ENCODE measurements at places on chromosomes 12 and 14.

GRCh38 chr12:27794818-27795584 lies 15.0 kb upstream of the MANSC4 start:
- no peak for DNase-seq

- no peak for DNase-seq
These were observed 123.5 kb upstream of the NOS1 start for GRCh38 chr12:117484901-117485300.

DNA sequence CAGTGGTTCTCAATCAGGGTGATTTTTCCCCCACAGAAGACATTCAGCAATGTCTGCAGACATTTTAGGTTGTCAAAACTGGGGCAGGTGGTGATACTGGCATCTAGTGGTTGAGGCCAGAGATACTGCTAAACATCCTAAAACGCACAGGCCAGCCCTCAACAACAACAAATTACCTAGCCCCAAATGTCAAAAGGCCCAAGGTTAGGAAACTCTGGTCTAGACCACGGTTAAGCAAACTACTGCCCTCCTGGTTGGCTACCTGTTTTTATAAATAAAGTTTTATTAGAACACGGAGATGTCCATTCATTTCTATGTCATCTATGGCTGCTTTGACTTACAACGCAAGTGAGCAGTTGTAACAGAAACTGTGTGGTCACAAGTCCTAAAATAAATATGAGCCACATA lies 186.7 kb downstream of the EFCAB11 start:
- peak; percentile 67 for DNase-seq

- no peak for DNase-seq
These were observed 7.9 kb upstream of the GNG2 start for GRCh38 chr14:51852541-51852940.

DNA sequence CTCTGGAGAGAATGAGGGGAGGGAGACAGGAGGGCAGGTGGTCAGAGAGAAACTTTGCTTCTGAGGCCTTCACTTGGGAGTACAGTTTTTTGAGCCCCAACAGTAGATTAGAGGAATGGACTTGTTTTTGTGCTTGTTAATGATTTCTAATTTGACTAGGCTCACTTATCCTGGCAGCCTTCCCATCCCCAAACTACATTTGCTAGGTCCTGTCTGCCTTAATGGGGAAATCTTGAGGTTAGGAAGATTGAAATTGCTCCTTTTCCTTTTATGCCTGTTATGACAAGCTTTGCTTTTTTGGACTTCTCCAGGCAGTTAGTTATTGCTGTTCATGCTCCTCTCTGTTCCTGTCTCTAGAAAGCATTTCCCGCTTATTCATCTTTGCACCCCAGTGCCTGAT lies 37.7 kb downstream of the SYNE2 start:
- no peak for DNase-seq

- peak; percentile 13 for DNase-seq
These were observed 4.3 kb upstream of the BRMS1L start for GRCh38 chr14:35821564-35822411.

DNA sequence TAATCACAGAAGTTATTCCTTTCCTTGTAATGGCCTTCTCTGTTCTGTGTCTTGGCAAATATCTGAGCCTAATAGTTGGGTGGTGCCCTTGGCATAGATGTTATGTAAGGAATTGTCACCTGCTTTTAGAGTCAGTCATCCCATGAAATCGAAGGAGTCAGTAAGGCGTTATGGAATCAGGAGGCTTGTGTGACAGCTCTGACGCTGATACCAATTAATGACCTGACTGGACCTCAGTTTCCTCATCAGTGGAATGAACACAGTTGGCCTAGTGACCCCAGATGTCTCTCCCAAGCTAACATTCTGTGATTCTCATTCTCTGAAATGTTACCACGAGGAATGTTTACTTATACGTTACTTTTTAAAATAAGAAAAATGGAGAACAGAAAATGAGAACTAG lies 32.1 kb downstream of the TXNRD1 start:
- DNase-seq = no peak

- no peak for DNase-seq
These were observed 120.1 kb downstream of the AACS start for GRCh38 chr12:125185311-125185739.

DNA sequence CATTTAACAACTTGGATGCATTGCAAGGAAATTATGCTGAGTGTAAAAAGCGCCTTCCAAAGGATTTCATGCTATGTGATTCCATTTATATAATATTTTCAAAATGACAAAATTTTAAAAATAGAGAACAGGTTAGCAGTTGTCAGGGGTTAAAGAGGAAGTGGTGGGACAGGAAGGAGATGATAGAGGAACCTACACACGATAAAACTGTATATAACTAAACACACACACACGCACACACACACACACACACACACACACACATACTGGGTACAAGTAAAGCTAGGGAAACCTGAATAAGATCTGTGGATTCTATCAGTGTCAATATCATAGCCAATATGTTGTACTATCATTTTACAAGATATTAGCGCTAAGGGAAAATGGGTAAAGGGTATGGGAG lies 17.2 kb downstream of the TTC9 start:
- peak; percentile 45 for DNase-seq

GRCh38 chr14:58215191-58215914 lies 15.4 kb downstream of the ACTR10 start:
- no peak for DNase-seq

GRCh38 chr14:68305738-68306137 lies 486.2 kb downstream of the RAD51B start:
- no peak for DNase-seq

DNA sequence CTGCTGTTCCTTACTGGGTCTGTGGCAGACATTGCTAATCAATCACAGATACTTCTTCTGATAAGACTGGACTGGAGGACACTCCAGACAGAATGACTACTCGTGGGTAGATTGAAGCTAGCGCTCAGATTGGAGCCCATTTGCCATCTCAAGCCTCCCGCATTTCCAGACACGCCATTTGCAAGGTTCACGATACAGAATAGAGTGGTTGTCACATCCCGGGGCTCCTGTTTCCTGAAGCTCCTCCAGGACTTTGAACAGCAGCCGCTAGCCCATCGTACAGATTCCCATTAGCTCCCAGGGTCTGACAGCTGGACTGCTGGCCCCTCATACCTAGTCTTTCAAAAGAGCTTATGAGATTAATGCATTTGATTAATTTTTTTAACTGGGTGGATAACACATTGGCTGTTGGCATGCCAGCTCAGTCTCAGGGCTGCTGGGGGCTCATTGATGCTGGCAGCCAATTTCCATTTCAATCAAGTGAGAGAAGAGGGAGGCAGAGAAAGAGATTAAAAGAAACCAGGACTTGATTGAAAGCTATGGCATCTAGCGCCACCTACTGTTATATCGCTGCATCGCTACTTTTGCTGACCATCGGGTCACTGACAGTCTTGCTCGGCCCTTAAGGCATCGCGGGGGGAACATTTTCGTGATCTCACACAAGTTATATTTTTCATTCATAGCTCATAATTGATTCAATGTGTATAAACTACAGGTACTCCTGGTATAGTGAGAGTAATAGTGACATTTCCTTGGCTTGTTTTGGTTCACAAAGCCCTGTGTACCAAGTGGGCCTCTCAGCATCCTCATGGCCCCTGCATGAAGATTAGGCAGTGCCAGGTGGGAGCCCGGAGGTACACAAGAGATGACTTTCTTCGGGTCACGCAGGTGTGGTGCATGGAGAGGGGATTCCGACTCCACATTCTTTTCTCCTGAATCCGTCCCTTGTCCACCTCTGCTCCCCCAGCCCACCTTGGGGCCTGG lies 78.6 kb downstream of the CCDC60 start:
- no peak for DNase-seq

Measured in CD4-positive, alpha-beta memory T cell (primary cell).